ENCODE measurements at places on chromosomes 3 and 15.
A peak's percentile ranks its signal among the peaks of the same experiment; 100 is the strongest.

- no peak for DNase-seq
Observed at GRCh38 chr3:61980041-61980440, 393.3 kb downstream of the FEZF2 start.

- no peak for DNase-seq
Observed at GRCh38 chr15:96311956-96312294, 18.6 kb upstream of the NR2F2 start.

DNA sequence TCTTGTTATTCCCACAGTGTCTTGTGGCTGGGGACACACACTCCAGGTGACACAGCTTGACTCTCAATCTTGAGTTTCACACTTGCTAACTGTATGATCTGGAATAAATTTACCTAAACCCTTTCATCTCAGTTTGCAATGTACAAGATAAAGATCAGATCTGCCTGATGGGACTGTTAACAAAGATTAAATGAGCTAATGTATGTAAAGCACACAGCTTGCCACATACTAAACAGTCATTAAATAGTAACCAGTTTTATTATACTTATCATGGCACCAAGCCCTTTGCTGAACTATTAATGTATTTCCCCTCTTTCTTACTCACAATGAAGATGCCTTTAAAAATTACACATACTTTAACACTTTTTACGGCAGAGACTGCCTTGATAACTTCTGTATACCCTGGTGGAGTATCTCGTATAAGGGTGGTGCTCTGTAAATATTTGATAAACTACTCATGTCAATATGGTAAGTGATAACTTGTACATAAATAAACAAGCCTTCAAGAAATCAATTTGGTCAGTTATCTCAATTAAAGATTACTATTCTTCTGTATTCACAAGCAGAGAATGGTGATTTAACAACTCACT is 184.5 kb downstream of the STAG1 start:
- no peak for DNase-seq

- no peak for DNase-seq
Observed at GRCh38 chr15:47843124-47843663, 125.9 kb downstream of the SEMA6D start.

DNA sequence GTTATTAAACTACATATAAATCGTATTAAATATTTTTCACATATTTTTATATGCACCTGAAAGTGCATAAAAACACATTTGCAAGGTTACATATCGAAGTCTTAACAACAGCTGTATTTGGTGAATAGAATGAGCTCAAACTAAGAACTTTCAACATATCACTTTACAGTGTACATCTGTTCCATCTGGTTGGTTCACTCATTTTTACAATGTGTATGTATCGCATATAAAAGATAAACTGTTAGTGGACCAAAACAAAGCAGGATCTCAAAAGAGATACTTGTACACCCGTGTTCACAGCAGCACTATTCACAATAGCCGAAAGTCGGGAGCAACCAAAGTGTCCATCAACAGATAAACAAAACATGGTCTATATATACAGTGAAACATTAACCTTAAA is 55.8 kb downstream of the TBL1XR1 start:
- DNase-seq: no peak

DNA sequence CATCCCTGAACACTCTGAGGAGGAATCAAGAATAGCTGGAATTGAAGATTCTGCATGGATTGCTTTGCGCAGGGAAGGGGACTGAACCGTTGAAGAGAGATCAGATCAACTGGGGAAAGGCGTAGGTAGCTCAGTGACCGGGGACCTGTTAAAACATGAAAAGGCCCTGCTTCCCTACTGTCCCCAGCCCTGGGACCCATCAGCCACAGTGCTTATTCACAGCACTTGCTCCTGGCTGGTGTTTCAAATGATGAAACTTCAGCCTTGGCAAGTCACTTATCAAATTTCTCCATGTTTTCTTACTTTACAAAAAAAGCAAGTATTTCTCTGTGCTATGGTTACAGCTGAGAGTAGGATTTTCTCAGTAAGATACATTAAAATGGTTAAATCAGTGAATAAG is 199.3 kb downstream of the MEIS2 start:
- DNase-seq: no peak

- DNase-seq: no peak
Observed at GRCh38 chr3:69011096-69011730, 2.3 kb downstream of the EOGT start.

DNA sequence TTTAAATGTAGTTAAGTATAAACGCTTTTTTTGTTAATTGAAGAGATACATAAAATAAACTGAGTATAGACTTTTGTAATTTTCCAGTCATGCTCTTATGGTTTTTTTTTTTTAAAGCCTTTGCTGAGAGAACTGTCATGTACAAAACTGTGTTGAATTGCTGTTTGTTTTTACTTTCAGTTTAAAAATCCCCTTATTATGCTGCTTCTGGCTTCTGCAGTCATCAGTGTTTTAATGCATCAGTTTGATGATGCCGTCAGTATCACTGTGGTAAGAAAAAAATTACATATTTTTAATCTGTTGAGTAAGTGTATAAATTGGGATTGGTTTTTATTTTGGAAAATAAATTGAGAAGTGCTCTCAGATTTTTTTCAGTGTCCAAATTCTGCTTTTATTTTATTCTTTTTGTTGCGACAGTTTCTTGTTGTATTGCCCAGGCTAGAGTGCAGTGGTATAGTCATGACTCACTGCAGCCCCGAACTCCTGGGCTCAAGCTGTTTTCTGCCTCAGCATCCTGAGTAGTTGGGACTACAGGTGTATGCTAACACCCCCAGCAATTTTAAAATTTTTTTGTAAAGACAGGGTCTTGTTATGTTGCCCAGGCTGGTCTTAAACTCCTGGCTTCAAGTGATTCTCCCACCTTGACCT is 40.7 kb downstream of the ATP2C1 start:
- DNase-seq: no peak

DNA sequence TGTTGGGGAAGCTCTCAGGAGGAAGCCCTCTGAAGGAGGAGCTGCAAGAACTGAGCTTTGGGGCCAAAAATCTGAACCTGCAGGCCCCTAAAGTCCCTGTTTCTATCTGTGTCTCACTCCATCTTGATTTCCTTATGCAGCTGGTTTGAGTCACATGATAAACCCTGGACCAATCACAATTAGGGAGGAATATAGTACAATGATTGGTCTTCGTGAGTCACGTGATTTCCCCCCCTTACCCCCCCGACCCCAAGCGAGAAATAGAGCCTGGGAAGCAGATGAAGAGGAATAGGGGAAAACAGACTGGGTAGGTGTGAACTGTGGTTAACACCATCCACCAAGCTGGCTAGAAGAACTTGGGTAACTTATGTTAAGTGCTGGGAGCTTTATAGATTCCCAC is 12.9 kb downstream of the CRABP1 start:
- no peak for DNase-seq

DNA sequence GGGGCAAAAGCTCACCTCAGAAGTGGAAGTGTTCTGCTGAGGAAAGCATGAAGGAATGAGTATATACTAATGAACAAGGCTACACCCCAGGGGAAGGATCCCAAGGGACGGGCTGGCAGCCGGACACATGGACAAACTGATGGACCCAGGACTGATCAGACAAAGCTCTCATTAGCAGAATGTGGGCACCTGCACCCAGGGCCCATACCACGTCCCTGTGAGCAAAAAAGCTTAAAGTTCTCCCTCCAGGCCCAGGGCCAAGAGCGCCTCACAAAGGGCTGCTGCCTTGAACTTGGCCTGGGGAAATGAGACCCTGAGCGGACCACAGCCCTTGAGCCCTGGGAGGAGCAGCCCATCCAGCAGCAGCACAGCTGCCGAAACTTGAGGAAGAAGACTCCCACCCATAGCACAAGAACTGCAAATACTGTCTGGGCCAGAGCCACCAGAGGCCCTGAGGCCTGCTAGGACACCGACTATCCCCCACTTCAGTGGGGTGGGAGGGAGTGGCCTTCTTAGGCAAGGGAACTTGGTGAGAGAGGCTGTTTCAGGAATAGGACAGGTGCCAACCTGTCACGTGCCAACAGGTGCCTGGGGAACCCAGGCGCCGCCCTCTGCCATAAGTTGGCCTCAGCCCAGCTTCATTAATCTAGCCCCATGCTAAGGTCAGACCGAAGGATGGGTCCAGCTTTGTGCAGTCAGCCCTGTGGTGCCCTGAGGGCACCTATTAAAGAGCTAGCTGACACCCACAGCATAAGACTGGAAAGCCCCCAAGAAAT is 2.3 kb upstream of the GMPPB start:
- DNase-seq: no peak

DNA sequence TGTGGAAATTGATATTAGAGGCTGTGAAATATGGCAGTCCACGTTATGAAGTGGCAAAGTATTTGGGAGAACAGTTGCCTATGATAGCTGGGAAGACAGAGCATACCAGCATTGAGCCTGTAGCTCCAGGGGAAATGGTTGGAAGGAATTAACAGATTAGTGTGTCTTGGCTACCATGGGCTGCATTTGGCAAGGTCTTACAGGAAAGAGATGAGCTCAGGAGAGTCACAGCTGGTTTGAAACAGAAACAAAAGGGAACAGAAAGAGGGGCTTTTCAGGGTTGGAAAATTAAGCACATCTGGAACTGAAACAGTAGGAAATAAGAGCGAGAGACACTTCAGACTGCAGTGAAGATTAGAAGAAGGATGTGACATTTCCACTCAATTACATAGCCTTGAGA is 141.7 kb downstream of the FBLN2 start:
- no peak for DNase-seq

DNA sequence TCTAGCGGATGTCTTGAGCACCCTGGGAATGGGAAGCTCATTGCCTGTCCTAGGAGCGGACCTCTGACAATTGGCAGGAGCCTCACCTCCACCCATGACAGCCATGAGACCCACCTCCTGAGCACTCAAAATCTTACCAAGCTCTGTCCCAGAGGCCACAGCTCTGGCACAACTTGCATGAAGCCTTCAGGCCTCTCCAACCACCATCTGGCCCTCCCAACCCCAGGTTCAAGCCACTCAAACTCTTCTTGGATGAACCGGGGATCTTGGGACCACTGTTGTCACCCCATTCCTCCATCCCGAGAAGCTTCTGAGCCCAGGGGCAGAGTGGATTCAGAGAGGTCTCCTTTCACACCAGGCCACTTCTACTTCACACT is 1.5 kb downstream of the VIPR1 start:
- DNase-seq: no peak

- no peak for DNase-seq
Observed at GRCh38 chr3:39292961-39293360, 13.1 kb upstream of the CX3CR1 start.

DNA sequence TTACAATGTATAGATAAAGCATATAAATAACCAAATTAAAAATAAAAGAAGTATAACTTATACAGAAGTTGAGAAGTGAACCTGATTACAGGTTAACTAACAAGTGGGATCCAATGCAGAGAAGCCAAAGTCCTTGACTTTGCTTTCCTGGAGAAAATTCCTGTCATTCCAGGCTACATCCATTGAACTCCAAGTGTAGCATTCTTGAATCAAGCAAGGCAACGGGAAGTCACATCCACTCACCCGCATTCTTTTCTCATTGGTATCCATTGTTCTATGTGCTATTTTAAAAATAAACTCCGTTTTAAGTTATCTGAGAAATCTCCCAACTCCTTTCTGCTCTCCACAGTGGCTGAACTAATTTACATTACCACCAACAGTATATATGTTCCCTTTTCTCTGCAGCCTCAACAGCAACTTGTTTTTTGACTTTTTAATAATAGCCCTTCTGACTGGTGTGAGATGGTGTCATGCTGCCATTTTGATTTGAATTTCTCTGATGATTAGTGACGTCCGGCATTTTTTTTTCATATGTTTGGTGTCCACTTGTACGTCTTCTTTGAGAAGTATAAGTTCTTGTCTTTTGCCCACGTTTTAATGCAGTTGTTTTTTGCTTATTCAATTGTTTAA is 534.3 kb downstream of the ROBO1 start:
- DNase-seq: no peak

- DNase-seq: no peak
Observed at GRCh38 chr3:194824100-194824499, 138.4 kb downstream of the FAM43A start.

GRCh38 chr3:137970914-137971831 is 38.8 kb upstream of the CLDN18 start:
- DNase-seq: peak; percentile 3

- no peak for DNase-seq
Observed at GRCh38 chr3:73503781-73504180, 121.0 kb downstream of the PDZRN3 start.

- no peak for DNase-seq
Observed at GRCh38 chr3:113769551-113769950, 22.7 kb downstream of the ATP6V1A start.

DNA sequence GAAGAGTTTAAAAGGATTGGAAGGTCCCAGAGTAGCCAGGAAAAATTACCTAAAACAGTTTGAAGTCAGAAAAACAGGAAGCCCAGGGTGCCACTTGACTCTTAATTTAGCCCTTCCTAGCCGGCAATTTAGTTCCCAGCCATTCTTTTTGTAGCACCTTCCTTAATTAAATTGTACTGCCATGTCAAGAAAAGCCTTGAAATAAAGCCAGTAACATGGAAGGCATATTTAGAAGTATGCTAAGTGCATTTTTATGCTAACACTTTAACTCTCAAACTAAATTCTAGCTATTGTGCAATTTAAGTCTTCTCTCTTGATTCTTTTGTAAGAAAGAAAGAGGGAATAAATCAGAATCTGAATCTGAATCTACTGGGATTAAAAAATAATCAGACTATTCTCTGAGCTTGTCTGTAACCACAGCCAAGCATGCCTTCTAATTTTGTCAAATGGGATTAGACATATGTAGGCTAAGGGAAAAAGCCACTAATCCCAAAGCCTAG is 43.2 kb downstream of the MAP3K13 start:
- no peak for DNase-seq

DNA sequence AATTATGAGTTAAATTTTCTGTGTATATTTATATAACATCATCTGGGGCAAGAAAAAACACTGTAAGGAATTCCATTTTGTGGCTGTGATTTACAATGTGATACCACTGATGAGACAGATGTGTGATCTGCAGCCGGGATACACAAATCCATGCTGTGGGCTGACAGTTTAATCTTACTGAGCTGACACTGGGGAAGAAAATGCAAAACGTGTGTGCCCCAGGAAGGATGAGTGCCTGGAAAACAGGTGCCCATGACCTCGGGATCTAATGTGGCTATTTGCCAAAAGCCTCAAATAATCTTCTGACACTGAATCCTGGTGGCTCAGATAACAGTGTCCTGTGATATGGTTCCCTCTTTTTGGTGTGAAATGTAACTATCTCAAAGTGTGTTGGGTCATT is 10.5 kb downstream of the MYRIP start:
- DNase-seq: no peak

- no peak for DNase-seq
Observed at GRCh38 chr3:174097686-174098085, 700.1 kb downstream of the NLGN1 start.

- no peak for DNase-seq
Observed at GRCh38 chr15:66591322-66591862, 25.6 kb upstream of the LCTL start.

DNA sequence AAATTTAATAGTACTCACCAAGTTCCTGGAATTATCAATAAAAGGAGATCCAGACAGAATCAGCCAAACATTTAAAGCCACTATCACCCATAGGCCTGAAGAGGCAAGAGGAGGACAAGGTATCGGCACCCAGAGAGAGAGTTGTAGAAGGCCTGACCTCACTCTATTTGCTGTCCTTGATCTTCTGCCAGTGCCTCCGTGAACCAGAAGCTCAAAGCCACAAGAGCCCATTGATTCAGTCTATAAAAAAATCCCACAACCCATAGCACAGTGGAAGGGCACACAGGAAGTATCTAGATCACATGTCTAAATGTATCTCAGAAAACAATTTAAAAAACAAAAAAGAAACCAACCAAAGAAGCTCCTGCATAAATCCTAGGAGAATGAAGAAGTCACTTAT is 68.6 kb upstream of the FAM174B start:
- no peak for DNase-seq

- no peak for DNase-seq
Observed at GRCh38 chr3:20809356-20809755, 623.4 kb upstream of the SGO1 start.

- no peak for DNase-seq
Observed at GRCh38 chr15:66941108-66941711, 124.2 kb upstream of the SMAD3 start.
